ENCODE measurements at places on chromosomes 16 and 17. TPM values are rescaled to one million over a fixed set of nuclear protein-coding genes. Genes with fewer than 3 reads are reported as not detected.

The KRTAP3-2 gene
- total RNA-seq, result not detected

The TBC1D26 gene
- 0.33 TPM for total RNA-seq

The TAC4 gene
- total RNA-seq, result not detected

The CHST6 gene
- 9.3 TPM for total RNA-seq

The KRT40 gene
- total RNA-seq, result not detected

The RNF112 gene
- not detected for total RNA-seq

The ZNF319 gene
- 4.4 TPM for total RNA-seq

The MVD gene
- total RNA-seq, result 48.6 TPM
